Omental fat pad (tissue), 4 donors: ENCODE measurements at places on chromosomes 4 and X.

DNA sequence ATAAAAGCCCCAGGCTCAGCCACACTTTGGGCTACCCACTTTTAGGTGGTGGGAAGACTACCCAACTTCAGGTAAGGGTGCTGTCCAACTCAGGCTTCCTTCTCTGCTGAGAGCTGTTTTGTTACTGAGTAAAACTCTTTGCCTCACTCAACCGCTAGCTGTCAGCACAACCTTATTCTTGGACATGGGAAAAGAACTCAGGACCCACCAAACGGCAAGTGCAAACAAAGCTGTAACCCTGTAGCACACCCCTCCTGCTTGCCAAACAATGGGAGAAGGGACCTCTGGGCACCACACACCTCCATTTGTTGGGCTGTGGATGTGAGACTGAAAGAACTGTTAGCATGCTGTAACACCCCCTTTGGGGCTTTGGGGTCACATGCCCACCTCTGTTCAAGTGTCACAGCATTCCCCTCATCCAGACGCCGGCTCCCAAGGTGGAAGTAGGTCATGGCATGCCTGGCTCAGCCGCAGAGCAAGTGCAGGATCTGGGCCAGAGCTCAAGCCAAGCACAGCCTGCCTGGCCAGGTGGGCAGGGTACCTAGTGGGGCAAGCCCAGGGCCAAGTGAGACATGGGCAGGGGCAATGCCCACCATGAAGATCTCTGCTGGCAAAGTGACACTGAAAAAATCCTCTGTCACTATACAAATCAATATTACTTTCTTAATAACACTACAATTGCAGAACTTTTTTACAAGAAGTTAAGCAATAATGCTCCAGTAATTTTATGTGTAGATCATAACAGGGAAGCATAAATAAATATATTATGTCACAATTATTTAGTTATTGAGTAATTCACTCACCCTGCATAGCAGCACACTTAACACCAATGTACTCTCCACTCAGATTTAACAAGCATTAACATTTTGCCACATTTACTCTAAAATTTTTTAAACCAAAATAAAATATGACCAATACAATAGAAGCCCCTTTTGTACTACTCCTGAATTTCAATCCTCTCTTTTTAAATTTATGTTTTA, 107.2 kb downstream of the TBCK start:
- DNase-seq, result no peak

DNA sequence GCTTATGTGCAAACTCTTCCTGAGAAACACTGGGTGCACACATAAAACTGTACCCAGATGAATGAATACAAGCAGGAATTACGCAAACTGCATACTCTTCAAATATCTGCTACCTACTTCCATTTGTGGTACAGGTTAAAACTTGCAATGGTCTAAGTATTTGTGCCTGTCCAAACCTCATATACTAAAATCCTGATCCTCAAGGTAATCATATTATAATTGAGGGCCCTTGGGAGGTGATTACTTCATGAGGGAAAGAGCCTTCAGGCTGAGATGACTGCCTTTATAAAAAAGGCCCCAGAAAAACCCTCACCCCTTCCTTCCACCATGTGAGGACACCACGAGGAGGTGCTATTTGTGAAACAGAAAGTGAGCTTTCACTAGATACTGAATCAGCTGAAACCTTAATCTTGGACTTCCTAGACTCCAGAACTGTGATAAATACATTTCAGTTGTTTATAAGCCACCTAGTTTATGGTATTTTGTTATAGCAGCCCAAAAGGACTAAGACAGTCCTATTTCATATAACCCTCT, 1977.2 kb downstream of the PCDH7 start:
- no peak for DNase-seq

- DNase-seq, result no peak
These were observed 13.7 kb downstream of the CCKAR start for GRCh38 chr4:26476545-26476944.

- no peak for DNase-seq
These were observed 40.5 kb downstream of the MAP9 start for GRCh38 chr4:155336242-155336641.

- DNase-seq, result no peak
These were observed 764.5 kb downstream of the TRAM1L1 start for GRCh38 chr4:116320859-116321258.

GRCh38 chrX:155715141-155715540, 102.4 kb upstream of the TMLHE start:
- no peak for DNase-seq

DNA sequence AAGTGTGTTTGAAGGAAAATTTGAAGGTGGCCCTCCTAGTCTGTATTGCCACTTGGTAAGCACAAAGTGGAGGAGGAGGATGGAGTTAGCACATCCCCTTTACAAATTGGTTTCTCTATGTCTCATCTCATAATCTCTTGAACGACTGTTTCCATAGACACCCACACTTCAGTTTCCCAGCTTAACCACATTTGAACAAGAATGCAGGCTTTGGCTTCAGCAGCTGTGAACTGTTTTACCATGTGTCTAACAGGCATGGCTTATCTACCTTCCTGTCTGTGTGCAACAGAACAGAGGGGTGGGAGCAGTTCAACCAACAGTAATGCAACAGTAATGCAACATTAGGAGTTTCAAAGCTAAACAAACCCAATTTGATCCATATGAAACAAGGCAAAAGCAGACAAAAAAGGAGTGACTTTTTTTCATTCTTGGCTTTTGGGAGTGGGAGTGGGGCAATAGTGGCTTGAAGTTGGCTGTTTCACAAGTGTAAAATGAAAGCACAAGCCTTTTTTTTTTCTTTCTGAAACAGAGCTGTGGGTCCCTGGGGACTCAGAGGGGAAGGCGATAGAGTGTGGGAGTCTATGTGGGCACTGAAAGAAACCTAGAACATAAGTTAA, 108.0 kb downstream of the ITM2A start:
- DNase-seq, result no peak

GRCh38 chr4:163165217-163166017, 1.3 kb downstream of the NAF1 start:
- DNase-seq, result no peak

- DNase-seq, result no peak
These were observed 71.7 kb upstream of the BCOR start for GRCh38 chrX:40169193-40170101.
